Activated naive CD8-positive, alpha-beta T cell treated with anti-CD3 and anti-CD28 coated beads for 36 hours (primary cell): ENCODE measurements at places on chromosomes 2 and 18.

DNA sequence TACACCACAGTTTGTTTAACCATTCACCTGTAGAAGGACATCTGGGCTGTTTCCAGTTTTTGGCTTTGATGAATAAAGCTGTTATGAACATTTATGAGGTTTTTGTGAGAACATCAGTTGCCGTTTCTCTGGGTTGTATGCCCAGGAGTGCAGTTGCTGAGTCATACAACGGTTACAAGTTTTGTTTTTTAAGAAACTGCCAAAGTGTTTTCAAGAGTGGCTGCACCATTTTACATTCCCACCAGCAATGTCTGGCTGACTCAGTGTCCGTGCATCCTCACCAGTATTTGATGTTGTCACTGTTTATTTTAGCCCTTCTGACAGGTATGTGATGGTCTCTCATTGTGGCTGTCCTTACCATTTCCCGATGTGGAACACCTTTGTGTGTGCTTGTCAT lies 48.0 kb upstream of the GPR17 start:
- H3K4me3 ChIP-seq: no peak overlapping the region
- H3K27ac ChIP-seq: no peak overlapping the region
- peaks cover 3% of the 10 kb centered on the region for H3K4me1 ChIP-seq
- H3K27me3 ChIP-seq: no peaks in the 10 kb centered on the region
- no peak for DNase-seq

- H3K27me3 ChIP-seq: peaks cover 3% of the 10 kb centered on the region
- H3K36me3 ChIP-seq: no peaks in the 10 kb centered on the region
- no peak for DNase-seq
- H3K4me1 ChIP-seq: no peaks in the 10 kb centered on the region
- no peak overlapping the region for H3K27ac ChIP-seq
- H3K4me3 ChIP-seq: no peak overlapping the region
Observed at GRCh38 chr2:69237070-69237670, 149.9 kb downstream of the GFPT1 start.

DNA sequence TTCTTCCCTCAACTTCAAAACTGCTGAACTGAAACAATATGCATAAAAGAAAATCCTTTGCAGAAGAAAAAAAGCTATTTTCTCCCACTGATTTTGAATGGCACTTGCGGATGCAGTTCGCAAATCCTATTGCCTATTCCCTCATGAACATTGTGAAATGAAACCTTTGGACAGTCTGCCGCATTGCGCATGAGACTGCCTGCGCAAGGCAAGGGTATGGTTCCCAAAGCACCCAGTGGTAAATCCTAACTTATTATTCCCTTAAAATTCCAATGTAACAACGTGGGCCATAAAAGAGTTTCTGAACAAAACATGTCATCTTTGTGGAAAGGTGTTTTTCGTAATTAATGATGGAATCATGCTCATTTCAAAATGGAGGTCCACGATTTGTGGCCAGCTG lies 8.4 kb downstream of the HOXD8 start:
- peaks cover 9% of the 10 kb centered on the region for H3K36me3 ChIP-seq
- peaks cover 91% of the 10 kb centered on the region for H3K27me3 ChIP-seq
- no peak overlapping the region for H3K4me3 ChIP-seq
- H3K27ac ChIP-seq: no peak overlapping the region
- DNase-seq: no peak

- H3K27me3 ChIP-seq: no peaks in the 10 kb centered on the region
- no peak for DNase-seq
- no peaks in the 10 kb centered on the region for H3K4me1 ChIP-seq
- H3K27ac ChIP-seq: no peak overlapping the region
- no peak overlapping the region for H3K4me3 ChIP-seq
Observed at GRCh38 chr18:71250191-71250590, 961.3 kb downstream of the SOCS6 start.

DNA sequence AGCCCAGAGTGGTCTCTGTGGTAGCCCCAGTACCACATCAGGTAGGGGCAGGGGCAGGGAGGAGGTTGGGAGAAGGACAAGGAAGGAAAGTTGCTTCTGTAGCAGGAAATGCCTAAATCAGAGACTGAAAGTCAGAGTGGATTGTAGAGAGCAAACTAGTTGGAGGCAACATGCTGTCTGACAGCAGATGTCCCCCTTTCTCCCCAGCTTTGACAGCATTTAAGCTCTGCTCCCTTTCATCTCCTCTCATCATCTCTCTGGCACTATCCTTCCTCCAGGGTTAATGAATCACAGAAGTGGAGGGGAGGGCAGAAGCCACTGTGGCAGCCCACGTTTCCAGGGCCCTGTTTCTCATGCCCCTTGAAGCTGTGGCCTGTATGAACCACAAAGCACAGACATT lies 50.4 kb downstream of the BOD1L2 start:
- H3K36me3 ChIP-seq: no peaks in the 10 kb centered on the region
- no peak for DNase-seq
- peaks cover 32% of the 10 kb centered on the region for H3K27me3 ChIP-seq
- no peak overlapping the region for H3K4me3 ChIP-seq
- no peak overlapping the region for H3K27ac ChIP-seq
